ENCODE measurements at places on chromosomes 6 and 20.

DNA sequence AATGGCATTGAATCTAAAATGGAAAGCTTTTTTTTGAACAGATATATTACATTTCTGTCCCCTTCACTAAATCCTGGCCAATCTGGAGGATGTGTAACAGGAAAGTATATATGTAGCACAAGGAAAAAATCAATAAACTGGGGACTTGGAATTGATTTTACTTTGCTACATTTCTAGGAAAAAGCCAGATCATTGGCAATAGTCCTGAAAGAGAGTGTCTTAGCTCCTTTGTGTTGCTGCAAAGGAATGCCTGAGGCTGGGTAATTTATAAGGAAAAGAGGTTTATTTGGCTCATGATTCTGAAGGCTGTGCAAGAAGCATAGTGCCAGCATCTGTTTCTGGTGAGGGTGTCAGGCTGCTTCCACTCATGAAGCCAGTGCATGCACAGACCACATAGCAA lies 574.9 kb downstream of the HTR1B start:
- DNase-seq, result no peak

- no peak for DNase-seq
Observed at GRCh38 chr6:90416322-90416721, 119.7 kb upstream of the BACH2 start.

DNA sequence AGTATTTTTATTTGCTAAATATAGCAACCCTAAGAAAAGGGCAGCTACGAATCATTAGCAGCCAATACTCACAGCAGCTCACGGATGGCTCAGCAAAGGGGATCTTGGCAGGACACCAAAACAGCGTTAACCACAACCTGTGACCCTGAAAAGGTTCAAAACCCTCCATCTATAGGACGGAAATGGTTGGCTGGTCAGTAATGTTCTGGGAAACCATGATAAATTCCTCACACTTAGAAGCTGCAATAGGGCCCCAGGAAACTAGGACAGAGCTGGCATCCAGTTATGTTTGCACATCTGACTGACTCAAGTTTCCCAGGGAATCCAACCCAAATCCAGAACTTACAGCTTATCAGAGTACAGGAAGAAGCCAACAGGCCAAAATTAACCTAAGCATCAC lies 30.9 kb upstream of the PTPRT start:
- no peak for DNase-seq

DNA sequence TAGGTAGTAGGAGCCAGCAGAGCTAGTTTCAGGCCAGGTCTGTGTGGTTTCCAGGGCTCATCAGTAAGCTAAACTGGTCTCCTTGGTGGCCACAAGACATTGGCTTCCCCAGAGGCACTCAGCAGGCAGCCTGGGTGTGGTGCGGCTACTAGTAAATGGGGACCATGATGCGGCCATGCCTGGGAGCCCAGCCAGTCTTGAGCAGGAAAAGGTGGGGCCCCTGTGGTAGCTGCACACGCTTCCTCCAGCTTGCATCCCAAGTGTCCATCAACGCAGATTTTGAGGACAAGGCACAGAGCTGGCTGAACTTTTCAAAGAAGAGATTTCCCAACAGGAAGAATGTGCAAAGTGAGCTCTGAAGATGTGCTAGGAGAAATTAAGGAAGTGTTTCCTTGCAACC lies 107.4 kb upstream of the NAA20 start:
- no peak for DNase-seq

- no peak for DNase-seq
Observed at GRCh38 chr6:32114796-32115195, 5.7 kb upstream of the TNXB start.

DNA sequence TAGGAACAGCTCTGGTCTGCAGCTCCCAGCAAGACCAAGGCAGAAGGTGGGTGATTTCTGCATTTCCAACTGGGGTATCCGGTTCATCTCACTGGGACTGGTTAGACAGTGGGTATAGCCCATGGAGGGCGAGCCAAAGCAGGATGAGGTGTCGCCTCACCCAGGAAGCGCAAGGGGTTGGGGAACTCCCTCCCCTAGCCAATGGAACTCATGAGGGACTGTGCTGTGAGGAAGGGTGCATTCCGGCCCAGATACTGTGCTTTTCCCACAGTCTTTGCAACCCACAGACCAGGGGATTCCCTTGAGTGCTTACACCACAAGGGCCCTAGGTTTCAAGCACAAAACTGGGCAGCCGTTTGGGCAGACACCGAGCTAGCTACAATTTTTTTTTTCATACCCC lies 21.8 kb downstream of the HDDC2 start:
- no peak for DNase-seq

- no peak for DNase-seq
Observed at GRCh38 chr20:54433636-54434035, 41.8 kb upstream of the DOK5 start.

- no peak for DNase-seq
Observed at GRCh38 chr20:5316188-5317158, at the start of gene PROKR2. TSS of gene PROKR2 (minus strand) at chr20:5316954. CDS start at chr20:5314369, 2,585 bp downstream.
